Fibroblast of lung (primary cell): ENCODE measurements at places on chromosomes 11 and 22.

DNA sequence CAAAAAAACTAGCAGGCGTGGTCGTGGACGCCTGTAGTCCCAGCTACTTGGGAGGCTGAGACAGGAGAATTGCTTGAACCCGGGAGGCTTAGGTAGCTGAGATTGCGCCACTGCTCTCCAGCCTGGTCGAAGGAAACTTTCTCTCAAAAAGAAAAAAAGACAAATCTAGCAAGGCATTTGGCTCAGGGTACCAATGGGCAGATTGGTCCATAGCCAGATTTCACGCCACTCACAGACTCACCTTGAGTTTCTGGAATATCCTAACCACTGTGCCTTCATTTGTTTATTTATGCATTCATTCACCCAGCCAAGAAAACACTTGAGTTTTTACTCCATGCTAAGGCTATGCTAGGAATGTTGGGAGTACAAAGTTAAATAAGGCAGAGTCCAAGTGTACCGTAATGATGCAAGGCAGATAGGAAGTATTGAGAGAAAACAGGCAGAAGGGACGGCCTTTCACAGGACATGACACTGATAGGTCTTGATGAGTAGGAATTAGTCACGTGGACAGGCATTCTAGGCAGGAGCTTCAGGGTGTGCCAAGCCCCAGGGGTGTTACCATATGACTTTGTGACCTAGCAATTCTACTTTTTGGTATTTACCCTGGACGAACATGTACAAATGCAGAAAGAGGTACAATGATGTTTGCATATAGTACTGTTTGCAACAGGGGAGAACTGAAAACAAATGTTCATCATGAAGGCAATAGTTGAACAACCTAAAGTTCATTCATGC, 3.0 kb upstream of the PACSIN3 start:
- DNase-seq, result peak; percentile 54

- no peak for DNase-seq
Measured at GRCh38 chr22:40703736-40704135, 24.5 kb downstream of the MCHR1 start.

DNA sequence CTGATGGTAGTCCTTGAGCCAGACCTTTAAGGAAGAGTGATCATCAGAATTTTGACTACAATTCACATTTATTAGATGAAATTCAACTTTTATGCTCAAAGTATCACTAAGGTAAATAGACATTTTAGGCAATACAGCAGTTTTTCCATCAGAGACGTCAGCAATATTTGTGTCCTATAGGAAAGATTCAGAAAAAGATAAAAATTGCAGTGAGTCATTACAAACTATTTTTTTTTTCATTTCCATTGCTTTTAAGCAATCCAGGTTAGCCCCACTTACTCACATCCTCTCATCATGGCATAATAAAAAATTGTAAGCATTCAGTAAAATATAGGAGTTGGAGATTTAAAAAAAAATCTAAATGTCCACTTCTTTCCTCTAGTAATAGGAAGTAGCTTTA, 46.9 kb downstream of the MSANTD4 start:
- peak; percentile 14 for DNase-seq

DNA sequence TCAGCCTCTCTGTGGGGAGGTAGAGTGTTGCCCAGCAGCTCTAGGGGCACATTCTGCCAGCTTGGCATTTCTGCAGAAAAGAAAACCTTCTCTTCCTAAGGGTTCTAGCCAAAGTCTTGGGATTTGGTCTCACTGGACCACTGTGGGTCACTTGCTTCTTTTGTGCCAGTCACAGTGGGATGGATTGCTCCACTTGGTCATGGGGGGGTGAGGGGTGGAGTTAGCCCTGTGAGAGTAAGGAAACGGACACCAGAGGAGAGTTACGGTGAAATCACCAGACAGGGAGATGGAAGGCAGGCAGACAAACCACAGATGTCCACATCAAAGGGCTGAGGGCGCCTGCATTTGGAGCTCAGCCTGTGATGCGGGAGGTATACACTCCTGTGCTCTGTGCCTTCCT, 10.8 kb downstream of the SGSM1 start:
- no peak for DNase-seq

DNA sequence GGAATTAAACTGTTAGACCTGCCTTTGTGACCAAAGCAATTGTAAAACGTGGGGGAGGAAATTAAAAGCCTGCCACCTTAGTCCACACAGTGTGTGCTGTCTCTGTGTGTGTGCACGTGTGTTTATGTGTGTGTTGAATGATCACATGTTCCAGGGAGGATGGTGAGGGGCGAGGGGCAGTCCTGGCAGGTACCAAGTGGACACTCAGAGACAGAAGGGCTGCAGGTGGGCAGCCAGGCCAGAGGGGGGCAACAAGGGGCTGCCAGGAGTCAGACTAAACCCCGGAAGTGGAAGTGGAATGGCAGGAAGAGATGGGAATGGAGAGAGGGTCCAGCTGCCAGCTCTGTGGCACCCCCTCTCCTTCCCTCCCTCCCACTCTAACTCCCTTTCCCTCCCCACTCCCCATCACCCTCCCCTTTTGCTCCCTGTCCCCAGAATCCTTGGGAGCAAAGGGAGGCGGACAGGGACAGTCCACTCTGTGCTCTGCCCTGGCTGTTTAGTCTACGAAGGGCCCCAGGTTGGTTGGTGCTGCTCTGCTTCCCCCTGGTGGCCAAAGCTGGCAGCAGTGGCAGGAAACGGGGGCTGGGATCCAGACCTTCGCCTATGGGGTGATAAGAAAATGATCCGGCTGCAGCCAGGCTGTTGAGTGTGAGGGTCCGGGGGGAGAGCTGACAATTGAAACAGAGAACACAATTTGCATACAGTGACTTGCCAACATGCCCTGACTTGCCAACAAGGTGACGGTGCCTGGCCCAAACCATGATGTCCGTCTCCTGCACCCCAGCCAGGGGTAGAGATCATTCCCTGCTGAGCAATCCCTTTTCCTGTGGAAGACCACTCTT, 24.4 kb downstream of the P2RY2 start:
- peak; percentile 67 for DNase-seq

GRCh38 chr22:28802595-28803123, 2.3 kb upstream of the XBP1 start:
- DNase-seq, result no peak

GRCh38 chr11:13889552-13890249, 72.8 kb upstream of the SPON1 start:
- DNase-seq, result no peak

DNA sequence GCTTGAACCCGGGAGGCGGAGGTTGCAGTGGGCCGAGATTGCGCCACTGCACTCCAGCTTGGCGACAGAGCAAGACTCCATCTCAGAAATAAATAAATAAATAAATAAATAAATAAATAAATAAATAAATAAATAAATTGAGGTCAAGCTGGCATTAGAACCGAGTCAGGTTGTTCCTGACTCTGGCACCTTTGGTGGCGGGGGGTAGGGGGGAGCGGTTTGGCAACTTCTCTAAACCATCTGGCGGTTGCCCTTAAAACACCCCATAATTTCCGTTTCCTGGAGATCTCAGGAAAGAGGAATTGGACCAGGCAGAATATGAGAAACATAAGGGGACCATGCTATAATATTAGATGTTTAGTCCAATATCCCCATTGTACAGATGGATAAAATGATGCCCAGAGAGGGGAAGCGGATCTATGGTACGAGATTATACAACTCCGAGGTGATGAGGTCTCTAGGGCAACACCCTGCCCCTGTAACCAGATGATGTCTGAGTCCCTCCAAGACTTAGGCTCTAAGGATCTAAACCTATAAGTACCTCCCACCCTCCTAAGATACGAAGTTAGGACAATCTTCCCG, 785 bp downstream of the CLPB start:
- no peak for DNase-seq

DNA sequence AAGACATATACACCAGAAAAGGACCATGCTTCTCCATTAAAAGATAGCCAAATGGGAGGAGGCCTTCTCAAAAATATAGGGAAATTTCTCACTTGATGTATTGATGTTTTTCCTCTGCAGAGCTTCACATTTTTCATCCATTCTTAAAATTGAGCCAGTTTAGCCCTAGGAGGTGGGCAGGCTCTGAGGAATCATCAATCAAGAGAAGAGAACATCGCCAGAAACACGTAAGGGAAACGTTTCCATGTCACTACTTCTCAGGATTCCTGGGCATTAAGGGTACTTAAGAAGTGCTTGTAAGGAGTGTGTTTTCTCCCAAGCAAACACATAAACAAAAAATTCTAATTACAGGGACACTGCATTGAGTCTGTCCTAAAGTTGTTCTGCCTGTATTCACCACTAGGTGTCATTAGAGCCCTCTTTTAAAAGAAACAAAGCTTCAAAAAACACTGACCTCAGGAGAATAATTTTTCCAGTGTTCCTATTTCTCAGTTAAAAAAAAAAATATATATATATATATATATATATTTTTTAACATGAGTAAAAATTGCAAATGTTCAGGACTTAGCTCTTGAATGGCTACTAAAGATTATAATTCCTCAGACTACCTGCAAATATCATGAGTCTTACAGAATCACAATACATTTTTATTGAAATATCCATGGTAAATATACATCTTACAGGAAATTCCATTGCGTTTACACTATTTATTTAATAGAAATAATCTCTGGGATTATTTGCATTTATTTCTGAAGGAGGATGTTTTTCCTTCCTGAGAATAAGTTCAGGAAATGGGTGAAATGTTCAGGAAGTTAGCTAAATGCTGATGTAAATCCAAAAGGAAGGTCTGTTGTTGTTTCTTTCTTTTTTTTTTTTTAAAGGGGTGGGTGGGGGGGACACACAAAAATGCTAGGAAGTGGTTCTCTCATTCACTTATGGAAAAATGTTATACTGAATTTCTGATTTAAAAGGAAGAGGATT, 16.0 kb downstream of the FZD4 start:
- DNase-seq, result no peak

- DNase-seq, result peak; percentile 73
Measured at GRCh38 chr11:66906061-66906733, 49.3 kb downstream of the LRFN4 start.

- no peak for DNase-seq
Measured at GRCh38 chr22:20395907-20396287, 1.9 kb downstream of the ZNF74 start.

DNA sequence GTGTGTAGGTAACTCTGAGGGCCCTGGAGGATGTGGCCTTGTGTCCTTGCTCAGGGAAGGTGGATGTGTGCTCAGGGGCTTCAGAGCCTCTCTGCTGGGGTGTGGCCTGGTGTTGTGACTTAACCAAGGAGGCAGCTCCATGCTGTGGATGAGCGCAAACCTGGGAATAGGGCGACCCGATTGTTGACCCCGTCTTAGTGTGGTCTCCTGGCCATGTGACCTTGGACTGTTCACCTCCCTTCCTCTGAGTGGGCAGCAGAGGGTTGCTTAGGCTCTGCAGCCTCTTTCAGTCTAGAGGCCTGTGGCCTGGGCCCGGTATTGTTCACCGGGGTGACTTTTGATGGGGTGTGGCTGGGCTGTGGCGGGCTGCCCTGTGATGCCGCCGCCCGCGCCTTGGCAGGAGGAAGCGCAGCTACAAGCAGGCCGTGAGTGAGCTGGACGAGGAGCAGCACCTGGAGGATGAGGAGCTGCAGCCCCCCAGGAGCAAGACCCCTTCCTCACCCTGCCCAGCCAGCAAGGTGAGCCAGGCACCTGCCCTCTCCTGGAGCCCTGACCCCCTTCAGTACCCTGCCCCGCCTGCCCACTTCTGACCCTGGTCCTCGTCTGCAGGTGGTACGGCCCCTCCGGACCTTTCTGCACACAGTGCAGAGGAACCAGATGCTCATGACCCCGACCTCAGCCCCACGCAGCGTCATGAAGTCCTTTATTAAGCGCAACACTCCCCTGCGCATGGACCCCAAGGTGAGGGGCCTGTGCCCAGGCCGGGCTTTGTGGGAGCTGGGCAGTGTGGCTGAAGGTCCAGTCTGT, 16.7 kb downstream of the INCENP start:
- no peak for DNase-seq

GRCh38 chr11:1310772-1311468, 1.5 kb upstream of the TOLLIP start:
- DNase-seq, result no peak

GRCh38 chr22:23168391-23169042, 11.8 kb upstream of the BCR start:
- no peak for DNase-seq

- DNase-seq, result no peak
Measured at GRCh38 chr11:125335106-125335505, 161.0 kb downstream of the FEZ1 start.

GRCh38 chr11:6111673-6112072, 4.2 kb downstream of the OR56B4 start:
- no peak for DNase-seq

- no peak for DNase-seq
Measured at GRCh38 chr11:71163371-71163770, 89.0 kb downstream of the SHANK2 start.

- DNase-seq, result no peak
Measured at GRCh38 chr11:114384487-114384886, 15.8 kb downstream of the C11orf71 start.

- no peak for DNase-seq
Measured at GRCh38 chr11:61682906-61683675, 2.9 kb downstream of the DAGLA start.

- no peak for DNase-seq
Measured at GRCh38 chr11:9397746-9398680, 13.6 kb downstream of the IPO7 start.

GRCh38 chr11:131903074-131903473, 532.7 kb downstream of the NTM start:
- DNase-seq, result no peak

- no peak for DNase-seq
Measured at GRCh38 chr11:67482275-67482826, 475 bp upstream of the AIP start.

DNA sequence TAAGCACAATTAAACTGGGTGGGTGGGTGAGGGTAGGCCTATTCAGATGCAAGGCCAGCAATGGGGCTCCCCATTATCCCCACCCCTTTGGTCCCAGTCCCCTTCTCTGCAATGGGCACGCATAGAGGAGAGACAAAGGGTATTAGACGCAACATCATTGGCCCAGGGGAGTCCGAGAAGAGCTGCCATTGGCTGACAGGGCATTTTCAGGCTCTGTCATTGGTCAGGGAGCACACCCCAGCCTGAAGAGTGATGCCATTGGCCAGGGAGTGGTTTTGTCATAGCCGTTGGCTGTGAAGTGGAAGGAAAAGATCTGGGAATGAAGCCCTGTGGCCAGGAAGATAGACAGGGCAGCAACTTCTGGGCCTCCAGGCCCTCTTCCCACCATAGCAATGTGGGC, 2.8 kb upstream of the TRIM3 start:
- DNase-seq, result no peak

- DNase-seq, result no peak
Measured at GRCh38 chr11:127098684-127099083, 98.1 kb upstream of the KIRREL3 start.

- peak; percentile 9 for DNase-seq
Measured at GRCh38 chr11:119794756-119795155, 65.8 kb upstream of the NECTIN1 start.

DNA sequence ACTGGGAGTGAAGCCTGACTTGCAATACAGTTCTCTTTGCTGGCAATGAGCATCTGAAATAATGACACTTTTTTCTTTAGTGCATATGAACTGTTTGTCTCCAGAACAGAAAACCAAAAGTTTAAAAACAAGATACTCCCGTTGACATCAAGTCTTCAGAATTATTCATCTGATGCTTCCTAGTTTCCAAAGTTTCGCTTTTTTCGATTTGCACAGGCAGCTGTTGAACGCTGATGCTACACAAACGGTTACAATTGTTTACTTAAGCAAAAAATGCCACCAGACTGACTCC, 612 bp upstream of the BIRC2 start:
- DNase-seq, result no peak
